ENCODE measurements at places on chromosomes 13 and 19. TPM values are rescaled to one million over a fixed set of nuclear protein-coding genes. Genes with fewer than 3 reads are reported as not detected.

- no peak for DNase-seq
- no peaks in the 10 kb centered on the region for H3K27me3 ChIP-seq
- H3K4me3 ChIP-seq, result no peak overlapping the region
- no peaks in the 10 kb centered on the region for H3K4me1 ChIP-seq
Observed at GRCh38 chr13:67410645-67411044, 180.5 kb upstream of the PCDH9 start.

GRCh38 chr13:27504868-27505194 is 54.5 kb upstream of the MTIF3 start:
- no peaks in the 10 kb centered on the region for H3K27me3 ChIP-seq
- H3K27ac ChIP-seq, result no peak overlapping the region
- H3K4me1 ChIP-seq, result no peaks in the 10 kb centered on the region
- no peak overlapping the region for H3K4me3 ChIP-seq

DNA sequence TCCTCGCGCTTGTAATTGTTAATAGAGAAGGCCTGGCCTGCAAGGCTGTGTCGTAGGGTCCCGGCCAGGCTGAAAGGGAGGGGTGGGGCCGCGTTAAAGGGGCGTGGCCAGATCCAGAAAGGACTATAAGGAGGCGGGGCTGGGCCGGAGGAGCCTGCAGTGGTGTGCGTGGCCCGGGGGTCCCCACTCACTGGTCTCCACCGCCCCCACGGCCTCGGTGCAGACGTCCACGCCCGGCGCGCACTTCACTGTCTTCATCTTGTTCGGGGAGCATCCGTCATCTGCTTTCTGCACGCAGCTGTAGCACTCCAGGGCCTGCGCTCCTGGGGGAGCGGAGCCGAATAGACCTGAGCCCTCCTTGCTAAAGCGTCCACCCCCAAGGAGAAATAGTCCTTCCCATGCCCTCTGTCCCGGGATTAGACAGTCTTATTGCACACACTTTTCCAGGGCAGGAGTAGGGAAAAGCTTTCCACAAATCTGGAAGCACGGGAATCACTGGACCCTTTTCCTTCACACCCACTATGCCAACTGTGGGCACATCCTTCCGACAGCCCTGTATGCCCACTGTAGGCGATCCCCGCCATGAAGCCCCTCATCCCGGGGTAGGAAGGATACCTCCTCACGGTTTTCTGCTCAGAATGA is 1.2 kb downstream of the LYPD3 start:
- no peak overlapping the region for H3K4me3 ChIP-seq
- no peaks in the 10 kb centered on the region for H3K36me3 ChIP-seq
- no peaks in the 10 kb centered on the region for H3K4me1 ChIP-seq
- H3K27me3 ChIP-seq, result no peaks in the 10 kb centered on the region

- no peaks in the 10 kb centered on the region for H3K27me3 ChIP-seq
- peaks cover 32% of the 10 kb centered on the region for H3K4me1 ChIP-seq
- no peak for DNase-seq
- no peak overlapping the region for H3K4me3 ChIP-seq
- peaks cover 50% of the 10 kb centered on the region for H3K36me3 ChIP-seq
- peak overlapping the region; percentile 42 for H3K27ac ChIP-seq
Observed at GRCh38 chr13:43086181-43086580, 62.8 kb downstream of the DNAJC15 start.

The PRPF31 gene
- 61.3 TPM for total RNA-seq

- no peaks in the 10 kb centered on the region for H3K4me1 ChIP-seq
- H3K27me3 ChIP-seq, result no peaks in the 10 kb centered on the region
- no peaks in the 10 kb centered on the region for H3K36me3 ChIP-seq
- DNase-seq, result no peak
- no peak overlapping the region for H3K4me3 ChIP-seq
Observed at GRCh38 chr13:98221234-98221633, 44.2 kb upstream of the RNF113B start.

DNA sequence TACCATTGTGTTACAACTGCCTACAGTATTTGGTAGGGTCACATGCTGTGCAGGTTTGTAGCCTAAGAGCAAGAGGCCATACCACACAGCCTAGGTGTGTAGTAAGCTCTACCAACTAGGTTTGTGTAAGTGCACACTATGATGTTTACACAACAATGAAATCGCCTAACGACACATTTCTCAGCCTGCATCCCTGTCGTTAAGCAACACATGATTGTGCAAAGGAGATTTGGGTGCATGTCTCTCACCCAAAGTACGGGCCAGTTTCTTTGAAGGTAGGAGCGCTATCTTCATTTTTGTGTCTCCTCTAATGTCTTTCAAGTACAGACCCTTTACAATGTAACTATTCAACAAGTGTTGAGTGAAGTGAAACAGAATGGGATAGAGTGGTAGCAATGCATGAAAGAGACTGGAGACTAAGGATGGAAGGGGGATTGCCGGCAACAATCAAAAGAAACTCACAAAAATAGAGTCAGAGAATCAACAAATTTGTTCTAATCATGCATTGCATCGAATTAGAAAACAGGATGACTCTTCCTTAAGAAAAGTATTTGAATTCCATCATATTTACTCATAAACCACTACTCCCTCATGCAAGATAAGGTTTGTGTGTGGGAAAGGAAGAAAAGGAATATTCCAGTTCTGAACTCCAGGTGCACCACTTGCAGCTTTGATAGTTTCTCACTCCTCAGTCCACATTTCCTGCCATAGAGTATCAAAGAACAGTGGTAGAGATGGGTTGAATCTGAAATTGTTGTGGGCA is 60.2 kb upstream of the TNFRSF19 start:
- H3K4me3 ChIP-seq, result no peak overlapping the region
- no peak overlapping the region for H3K27ac ChIP-seq
- no peaks in the 10 kb centered on the region for H3K27me3 ChIP-seq
- H3K36me3 ChIP-seq, result no peaks in the 10 kb centered on the region
- DNase-seq, result peak; percentile 26

The UBE2L5 gene
- not detected for total RNA-seq

GRCh38 chr13:35136585-35136984 is 194.5 kb downstream of the NBEA start:
- no peak for DNase-seq
- no peak overlapping the region for H3K27ac ChIP-seq
- H3K4me3 ChIP-seq, result no peak overlapping the region

GRCh38 chr13:83881917-83882605 is at the start of gene SLITRK1:
SLITRK1 (minus strand) TSS chr13:83882474; CDS start chr13:83881507, 967 bp downstream.
- no peaks in the 10 kb centered on the region for H3K27me3 ChIP-seq
- H3K27ac ChIP-seq, result no peak within 1 kb of the TSS
- no peaks in the 10 kb centered on the region for H3K4me1 ChIP-seq
- H3K36me3 ChIP-seq, result no peaks in the 10 kb centered on the region
- H3K4me3 ChIP-seq, result no peak within 1 kb of the TSS

DNA sequence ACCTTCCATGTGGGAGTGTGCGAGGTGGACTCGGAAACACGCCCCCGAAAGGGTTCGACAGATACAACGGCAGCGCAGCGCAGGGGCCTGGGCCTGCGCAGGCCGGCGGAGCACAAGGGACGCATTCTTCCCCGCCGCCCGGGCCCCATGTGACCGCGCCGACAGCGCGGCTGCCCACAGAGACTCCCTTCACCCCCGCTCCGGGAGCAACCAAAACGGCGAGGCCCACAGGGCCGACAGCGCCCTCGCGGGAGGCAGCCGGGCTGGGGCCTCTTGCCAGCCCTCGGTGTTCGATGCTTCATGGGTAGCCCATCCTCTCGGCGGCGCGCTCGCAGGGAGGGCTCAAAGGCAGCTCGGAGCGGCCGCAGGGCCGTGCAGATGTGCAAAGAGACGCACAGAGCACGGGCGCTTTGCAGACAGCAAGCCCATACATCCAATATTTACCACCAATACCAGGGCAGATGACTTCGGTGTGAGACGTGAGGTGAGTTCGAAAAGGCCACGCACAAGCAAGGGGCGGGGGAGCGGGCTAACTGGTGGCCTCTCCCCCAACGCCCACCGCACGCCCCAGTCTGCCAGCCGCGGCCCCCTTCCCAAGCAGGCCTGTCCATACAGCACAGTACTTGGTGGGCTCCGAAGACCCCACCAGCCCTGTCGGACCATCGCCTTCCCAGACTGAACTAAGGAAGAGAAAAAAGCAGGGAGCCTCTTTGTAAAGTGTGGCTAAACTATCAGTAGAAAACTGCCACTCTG is 89.9 kb downstream of the CRYL1 start:
- no peak overlapping the region for H3K27ac ChIP-seq
- no peaks in the 10 kb centered on the region for H3K27me3 ChIP-seq
- H3K36me3 ChIP-seq, result no peaks in the 10 kb centered on the region
- DNase-seq, result no peak
- peaks cover 1% of the 10 kb centered on the region for H3K4me1 ChIP-seq

The SHISA7 gene
- not detected for total RNA-seq

The ADGRE1 gene
- 0.30 TPM for total RNA-seq

- no peaks in the 10 kb centered on the region for H3K27me3 ChIP-seq
- H3K4me3 ChIP-seq, result peak overlapping the region; percentile 100
- DNase-seq, result peak; percentile 75
Observed at GRCh38 chr19:2455851-2456570, 748 bp downstream of the LMNB2 start.

- DNase-seq, result no peak
- H3K4me3 ChIP-seq, result no peak overlapping the region
- H3K4me1 ChIP-seq, result peaks cover 6% of the 10 kb centered on the region
- no peaks in the 10 kb centered on the region for H3K27me3 ChIP-seq
- H3K36me3 ChIP-seq, result no peaks in the 10 kb centered on the region
Observed at GRCh38 chr13:28942906-28943305, 122.8 kb downstream of the MTUS2 start.

The C1QTNF9 gene
- not detected for total RNA-seq

Data from Karpas-422 (cell line).